ENCODE measurements at places on chromosomes 12 and 14.
A peak's percentile ranks its signal among the peaks of the same experiment; 100 is the strongest.

DNA sequence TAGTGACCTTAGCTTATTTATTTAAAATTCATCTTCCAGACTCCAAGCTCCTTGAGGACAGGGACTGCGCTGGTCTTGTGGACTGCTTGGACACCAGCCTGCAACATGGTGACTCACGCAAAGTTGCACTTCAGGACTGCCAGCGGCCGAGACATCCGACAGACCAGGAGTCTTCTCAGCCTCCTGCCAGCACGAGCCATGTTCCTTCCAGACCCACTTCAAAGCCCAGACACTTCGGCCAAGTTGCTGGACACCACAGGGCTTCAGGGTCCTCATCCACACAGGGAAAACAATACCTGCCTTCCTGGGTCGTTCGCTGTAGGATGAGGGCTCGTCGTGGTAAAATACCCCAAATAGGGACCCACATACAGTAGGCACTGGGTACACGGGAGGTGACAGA, 88.7 kb downstream of the BCL11B start:
- peak; percentile 7 for DNase-seq

DNA sequence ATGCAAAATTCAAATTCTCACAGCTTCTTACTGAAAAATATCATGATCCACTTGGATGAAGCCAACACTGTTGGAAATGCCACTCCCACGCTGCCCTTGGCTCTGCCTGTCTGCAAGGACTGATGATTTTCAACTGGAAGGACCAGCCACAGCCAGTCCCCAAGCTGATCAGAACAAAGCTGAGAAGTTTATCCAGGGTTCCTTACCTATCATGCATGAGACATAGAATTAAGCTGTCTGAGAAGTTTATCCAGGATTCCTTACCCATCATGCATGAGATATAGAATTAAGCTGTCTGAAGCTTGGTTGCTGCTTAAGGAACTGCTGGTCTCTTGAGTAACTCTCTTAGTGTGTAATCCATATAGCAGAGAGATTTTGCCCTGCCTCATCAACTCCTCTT, 159.8 kb upstream of the TMEM260 start:
- no peak for DNase-seq

GRCh38 chr12:114995891-114996290, 311.9 kb upstream of the TBX3 start:
- no peak for DNase-seq

GRCh38 chr14:85909581-85909980, 379.6 kb downstream of the FLRT2 start:
- no peak for DNase-seq

DNA sequence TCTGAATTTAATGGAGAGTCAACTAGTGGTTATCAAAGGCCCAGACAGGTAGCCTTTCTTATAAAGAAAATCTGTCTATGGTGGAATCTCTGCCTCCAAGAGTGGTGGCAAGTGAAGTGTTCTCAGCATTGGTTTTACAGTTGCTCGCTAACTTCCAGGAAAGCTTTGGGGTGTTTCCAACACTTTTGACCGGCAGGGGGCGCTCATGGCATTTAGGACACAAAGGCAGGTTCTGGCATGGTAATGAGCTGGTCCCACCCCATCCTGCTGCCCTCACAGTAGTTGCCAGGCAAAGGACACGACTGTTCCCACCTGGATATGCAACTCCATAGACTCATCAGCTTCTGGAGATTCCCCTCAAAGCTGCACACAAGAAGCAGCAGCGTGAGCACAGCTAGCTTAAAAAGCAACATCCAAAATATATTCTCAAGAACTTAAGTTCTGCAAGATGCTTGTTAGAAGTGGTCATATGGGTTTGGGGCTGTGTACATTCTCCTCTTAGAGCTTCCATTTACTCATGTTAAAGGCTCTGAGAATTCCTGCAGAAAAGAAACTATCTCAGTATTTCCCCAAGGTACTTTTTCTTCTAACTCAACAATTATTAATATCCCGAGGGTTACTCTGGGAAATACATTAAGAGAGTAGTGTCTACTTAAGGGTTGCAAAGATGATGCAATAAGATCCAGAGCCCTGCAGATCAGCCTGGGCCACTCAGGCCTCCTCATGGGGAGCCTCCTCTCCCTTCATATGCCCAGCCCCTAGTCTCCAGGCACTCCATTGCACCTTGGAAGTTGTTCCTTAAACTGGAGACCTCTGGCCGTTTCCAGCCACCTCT, 14.8 kb downstream of the PROX2 start:
- peak; percentile 97 for DNase-seq

GRCh38 chr12:105279460-105280056, 43.6 kb upstream of the APPL2 start:
- peak; percentile 62 for DNase-seq

- no peak for DNase-seq
Measured at GRCh38 chr14:104145826-104146601, 7.6 kb downstream of the KIF26A start.

DNA sequence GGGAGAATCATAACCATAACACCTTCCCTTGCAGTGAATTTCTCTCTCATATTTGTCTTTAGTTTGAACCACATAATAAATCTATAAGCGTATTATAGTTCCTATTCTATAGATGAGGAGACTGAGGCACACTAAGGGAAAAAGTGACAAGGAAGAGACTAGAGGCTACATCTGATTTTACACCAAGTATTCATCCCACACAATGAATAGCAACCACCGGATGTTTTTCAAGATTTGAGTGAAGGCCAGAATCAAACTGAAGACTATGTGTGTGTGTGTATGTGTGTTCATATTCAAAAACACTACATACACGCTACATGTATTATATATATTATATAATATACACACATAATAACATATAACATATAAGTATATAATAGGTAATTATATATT, 4.7 kb downstream of the ASB2 start:
- no peak for DNase-seq

DNA sequence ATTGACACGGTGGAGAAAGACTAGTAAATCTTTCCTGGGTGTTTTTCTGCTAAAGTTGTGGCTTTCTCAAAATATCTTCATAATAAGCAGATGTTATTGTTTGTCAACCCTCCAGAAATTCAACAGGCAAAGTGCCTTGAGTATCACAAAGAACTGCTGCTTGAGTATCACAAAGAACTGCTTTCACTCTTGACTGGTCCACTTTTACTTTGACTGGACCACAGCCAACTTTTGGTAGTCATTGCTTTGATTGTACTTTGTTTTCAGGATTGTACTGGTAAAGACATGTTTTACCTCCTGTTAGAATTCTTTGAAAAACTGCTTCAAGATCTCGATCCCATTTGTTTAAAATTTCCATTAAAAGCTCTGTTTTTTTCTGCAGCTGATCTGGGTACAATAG, 62.6 kb downstream of the PDZRN4 start:
- DNase-seq = no peak
